ENCODE measurements at places on chromosomes 2 and 18.

- no peak for DNase-seq
These were observed 481 bp downstream of the TMEM177 start for GRCh38 chr2:119679526-119679837.

DNA sequence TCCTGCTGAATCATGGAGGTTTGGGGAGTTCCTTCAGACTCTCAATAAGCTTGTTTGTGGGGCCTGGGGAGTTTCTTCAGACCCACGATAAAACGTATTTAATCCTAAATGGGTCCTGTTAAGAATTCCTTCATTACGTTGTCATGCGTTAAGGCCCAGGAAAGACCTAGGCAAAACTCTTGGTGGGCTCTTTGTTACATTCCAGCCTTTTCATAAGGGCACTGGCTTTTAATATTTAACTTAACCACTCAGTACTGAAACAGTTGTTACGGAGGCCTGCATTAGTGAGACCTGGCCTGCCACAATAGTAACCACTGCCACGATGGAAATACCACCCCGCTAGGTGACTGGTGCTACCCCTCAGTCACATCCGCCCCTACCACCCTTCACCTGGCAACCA is 17.5 kb upstream of the BIN1 start:
- no peak for DNase-seq

GRCh38 chr2:19178175-19178574 is 180.2 kb downstream of the OSR1 start:
- no peak for DNase-seq

DNA sequence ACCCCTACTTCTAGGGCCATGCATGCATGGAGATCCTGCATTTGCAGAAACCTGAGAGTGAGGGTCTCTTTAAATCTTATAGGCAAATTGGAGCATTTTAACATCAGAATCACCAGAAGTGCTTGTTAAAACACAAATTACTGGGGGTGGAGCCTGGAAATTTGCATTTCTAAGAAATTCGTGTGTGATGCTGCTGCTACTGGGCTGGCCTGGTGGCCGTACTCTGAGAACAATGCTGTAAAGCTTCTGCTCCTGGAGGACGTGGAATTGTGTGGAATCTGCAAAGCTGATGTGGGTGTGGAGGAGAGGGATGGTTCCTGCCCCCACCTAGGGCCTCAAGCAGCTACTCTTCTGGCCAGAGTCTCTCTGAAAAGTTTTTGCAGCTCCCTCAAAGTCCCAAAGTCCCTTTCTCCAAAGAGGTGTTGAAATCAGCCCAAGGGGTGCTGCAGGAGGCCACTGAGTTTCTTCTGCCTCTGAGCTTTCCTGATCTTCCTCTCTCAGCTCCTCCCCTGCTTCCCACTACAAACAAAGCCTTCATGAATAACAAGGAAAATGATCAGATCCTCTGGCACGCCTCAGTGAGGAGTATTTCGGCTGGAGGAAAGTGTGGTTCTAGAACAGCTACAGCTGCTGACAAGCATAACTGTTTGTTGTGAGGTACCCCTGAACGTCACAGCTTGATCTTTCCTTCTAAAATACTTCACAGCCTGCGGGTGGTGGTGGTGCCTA is 508.3 kb downstream of the CNTNAP5 start:
- DNase-seq = no peak

DNA sequence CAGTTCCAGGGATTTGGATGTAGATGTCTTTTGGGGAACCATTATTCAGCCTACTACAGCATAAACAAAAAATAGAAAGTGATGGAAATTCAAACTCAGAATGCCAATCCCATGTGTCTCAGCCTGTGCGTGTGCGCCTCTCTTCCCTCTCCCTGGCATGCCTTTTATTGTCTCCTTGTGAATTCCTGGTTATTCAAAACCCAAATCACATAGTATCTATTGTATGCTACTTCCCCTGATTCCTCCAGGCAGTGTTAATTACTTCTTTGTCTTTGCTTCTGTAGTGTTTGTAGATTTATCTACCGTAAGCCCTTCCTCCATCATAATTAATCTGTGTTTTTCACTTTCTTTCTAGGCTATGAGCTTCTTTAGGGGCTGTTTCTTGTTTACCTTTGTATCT is 38.9 kb downstream of the RHBDD1 start:
- no peak for DNase-seq

DNA sequence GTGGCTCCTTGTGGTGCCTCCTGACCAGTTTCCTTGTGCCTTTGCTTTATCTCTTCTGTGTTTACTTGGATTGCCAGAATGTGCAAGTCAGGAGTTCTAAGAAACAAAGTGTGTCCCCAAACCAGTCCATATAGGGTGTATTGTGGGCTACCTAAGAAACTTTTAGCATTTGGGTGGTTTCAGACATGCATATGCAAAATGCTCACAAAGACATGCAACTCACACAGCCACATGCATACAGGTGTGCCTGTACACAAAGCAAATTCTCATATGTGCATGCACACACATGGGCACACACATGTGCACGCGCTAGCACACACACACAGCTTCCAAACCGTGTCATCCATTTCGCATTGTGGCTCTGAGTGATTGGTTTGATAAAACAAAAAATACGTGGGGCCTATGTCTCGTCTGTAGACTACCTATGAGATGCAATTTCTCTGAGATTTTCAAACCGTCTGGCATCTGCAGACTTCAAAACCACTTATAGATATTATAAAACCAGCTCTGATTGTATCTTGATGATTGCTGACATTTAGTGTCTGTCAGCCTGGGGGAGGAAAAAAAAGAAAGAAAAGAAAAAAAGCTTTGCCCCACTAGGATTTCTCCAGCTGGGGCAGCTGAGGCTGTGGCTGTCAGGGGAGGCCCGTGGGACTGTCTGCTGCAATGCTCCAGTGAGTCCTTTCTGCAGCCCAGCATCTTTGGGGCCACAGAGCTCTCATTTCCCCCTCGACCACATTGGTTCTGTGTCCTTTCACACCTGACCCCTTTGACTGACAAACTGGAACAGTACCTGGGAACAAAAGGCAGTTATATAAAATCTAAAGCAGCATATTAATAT is 556.1 kb downstream of the CMPK2 start:
- DNase-seq = no peak

DNA sequence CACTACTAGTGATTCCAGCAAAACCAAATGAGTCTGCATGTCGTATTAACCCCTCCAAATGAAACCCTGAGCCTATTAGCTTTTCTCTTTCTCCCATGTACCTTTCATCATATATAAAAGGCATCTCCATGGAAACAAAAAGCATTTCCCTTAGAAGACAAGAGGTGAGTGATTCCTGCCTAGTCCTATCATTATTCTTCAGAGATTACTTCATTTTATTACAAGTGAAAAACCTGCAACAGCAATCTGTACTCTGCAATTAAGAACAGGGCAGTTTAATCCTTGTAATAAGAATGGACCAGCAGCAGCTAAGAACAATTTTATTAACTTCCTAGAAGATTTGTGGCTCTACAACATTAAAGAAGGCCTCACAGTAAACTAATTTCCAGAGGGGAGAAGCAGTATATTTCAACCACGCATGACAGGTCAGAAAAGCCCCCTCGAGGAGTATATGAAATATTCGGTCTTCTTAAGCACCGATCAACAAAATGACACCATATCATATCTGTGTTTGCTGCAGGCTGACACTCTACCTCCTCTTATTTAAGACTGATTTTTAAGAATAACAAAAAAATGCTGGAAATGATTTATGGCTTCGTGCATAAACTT is 132.3 kb upstream of the TFPI start:
- DNase-seq = no peak

GRCh38 chr2:30522421-30522820 is 75.4 kb downstream of the LCLAT1 start:
- DNase-seq = no peak

- DNase-seq = peak; percentile 41
These were observed 6.9 kb upstream of the DPYSL5 start for GRCh38 chr2:26840937-26841610.

GRCh38 chr2:218472988-218473387 is 54.1 kb downstream of the VIL1 start:
- DNase-seq = no peak

DNA sequence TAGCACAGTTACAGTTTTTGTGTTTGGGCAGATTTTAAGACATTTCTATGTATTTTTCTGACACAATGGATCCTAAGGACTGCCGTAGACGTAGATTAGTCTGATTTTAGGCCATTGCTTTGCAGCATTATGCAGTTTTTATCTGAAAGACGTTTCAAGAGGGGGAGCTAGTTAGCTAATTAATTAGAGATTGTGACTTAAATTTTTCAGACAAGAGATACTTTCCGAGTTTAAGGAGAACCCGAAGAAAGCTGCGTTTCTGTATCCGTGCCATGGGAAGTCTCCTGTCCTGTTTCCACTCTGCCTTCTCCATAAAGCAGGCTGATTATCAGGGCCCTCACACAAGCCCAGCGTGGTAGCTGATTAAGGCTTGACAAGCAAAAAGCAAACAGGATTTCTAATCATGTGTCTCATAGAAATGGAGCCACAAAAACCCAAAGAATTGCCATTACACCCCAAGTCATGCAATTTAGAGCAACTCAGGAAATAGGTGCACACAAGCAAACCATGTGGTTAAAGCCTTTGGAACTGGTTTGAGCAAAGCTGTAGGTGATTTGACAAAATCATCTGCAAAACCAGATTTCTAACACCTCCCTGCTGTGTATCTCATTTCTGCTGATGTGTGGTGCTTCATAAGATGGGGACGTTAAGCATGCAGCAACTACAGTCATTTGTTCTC is 808.1 kb downstream of the RNF144A start:
- DNase-seq = no peak

DNA sequence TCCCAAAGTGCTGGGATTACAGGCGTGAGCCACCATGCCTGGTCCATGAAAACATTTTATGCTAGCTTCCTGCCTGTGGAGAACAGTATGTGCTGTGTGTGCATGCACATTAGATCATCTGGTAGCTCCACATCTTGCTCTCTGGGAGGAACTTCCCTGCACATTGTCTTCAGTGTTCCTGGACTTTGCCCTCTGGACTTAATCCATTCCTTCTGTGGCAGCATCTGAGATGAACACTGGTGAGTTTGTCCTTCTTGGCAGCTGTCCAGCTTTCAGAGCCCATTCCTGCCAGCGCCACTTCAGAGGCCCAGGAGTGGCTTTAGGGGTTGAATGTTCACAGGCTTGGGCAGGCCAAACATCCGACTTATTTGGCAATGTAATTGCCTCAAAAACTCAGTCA is 65.2 kb downstream of the POU3F3 start:
- no peak for DNase-seq

DNA sequence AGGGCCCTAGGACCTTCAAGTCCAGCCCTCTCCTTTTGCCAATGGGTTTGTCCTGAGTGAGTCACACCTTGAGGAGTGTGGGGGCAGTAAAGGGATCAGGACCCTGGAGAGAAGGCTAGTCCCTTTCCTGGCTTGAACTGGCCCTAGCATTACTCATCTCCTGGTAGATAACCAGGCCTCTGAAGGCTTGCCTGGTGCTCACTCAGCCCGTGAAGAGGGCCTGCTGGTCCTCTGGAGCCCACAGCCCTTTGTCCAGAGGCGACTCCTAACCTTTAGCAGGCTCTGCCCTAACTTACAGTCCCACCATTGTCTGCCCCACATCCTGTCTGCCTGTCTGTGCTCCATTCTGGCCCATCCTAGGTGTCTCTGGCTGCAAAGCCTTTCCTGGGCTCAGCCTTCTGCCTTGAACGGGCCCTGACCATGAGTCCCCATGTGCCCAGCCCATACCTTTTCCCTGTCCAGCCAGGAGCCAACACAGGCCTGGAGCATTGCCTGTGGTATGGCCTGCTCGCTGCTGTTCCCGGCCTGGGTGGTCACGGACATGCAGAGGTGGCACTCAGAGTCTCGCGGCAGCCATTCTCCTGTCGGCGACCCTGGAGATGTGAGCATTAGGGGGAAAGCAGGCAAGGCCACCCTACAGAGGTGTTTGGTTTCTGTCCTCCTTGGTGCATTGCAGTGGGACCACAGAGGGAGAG is 5.0 kb downstream of the SFTPB start:
- DNase-seq = peak; percentile 2

GRCh38 chr2:26772064-26773001 is 8.2 kb downstream of the SLC35F6 start:
- peak; percentile 45 for DNase-seq

DNA sequence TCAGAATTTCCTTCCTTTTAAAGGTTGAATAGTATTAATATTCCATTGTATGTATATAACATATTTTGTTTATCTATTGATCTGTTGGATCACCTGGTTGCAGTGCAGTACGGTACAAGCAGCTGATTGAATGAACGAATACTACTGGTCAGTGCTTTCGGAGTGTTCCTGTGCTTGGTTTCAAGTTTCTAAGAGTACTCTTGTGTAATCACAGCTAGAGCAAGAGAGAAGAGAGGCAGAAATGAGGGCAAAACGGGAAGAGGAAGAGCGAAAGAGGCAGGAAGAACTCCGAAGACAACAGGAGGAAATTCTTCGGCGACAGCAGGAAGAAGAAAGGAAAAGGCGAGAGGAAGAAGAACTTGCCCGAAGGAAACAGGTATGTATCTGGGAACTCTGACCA is 40.3 kb upstream of the KCNJ13 start:
- DNase-seq = no peak

Measured in OCI-M1 (cell line).